ENCODE measurements at places on chromosomes 5 and 9.

DNA sequence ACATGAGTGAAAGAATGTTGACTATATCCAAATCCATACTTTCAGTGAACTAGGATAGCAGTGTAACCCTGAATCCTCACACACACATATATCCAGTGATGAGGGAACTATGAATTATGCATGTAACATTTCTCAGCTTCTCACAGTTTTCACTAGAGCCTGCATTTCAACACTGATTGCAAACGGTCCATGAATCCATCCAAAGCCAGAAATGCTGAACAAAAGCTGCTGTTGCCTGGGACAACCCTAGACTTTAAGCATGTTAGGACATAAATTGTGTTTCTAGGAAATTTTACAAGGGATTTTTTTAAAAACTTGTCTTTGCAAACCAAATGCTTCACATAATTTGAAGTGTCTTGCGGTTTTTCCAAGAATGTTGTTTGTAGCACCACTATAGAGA, 2010.0 kb upstream of the WWC1 start:
- no peak for DNase-seq

GRCh38 chr9:129370770-129371169, 192.7 kb upstream of the IER5L start:
- DNase-seq: no peak

DNA sequence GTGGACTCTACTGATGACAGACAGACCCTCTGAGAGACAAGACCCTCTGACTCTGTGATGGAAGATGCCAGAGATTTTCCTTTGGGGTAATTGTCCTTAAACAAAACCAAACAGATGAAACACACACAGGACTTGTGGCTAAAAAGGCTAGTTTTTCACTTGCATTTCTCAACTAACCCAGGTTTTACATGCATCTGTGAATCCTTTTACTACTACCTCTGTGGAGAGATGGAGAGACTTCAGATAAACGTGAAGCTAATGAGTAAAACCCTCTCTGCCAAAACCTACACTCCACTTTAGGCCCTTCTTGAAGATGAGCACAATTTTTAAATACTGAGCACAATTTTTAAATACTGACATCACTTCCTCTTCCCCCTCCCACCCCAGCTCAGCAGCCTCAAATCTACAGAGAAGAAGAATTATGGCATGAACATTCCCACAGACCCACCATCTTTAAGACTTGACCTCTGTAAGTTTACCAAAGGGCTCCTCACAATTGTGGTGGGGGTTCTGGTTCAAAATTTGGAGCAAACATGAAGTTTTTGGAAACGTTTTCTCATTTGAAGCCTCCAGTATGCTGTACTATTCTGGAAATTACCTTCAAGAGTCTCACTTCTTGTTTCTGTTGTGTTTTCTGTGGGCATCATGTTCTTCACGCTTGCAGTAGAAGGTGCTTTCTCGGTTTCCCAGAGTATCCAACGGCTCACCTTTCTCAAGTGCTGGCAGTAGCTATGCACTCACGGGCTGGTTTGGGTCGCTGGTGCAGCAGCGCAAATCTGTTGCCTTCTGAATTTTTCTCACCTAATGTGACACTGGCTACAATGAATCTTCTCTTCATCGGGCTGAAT, 42.7 kb downstream of the ACER2 start:
- no peak for DNase-seq

DNA sequence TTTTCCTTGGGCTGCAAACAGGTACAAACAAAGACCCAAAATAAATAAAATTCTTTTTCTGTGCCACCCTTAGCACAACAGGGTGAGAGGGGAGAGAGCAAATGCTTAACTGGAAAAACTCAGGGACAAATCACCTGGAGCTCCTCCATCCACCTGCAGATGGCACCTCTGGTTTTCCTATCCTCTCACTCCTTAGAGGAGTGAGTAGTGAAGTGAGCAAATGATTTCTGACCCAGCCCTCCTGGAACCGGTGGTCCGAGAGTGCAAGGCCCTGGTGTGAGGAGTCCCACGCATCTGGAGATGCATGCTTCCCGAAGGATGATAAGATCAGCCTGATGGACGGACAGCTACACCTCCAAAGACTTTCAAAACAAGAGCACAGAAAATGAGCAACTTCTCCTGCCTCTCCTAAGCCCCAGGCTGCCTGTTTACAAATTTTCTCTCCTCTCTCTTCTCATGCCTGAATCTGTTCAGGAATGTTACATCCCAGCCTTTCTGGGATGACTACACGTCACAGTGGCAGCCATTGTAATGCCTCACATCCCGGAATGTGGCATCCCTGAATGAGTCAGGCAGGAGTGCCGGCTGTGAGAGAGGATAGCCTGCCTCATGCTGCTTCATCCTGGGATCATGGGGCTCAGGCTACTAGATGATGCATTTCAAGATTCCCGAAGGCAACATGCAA, 86.4 kb downstream of the ADRB2 start:
- peak; percentile 100 for DNase-seq

GRCh38 chr9:131868766-131869165, 128.9 kb upstream of the RAPGEF1 start:
- DNase-seq: no peak

- DNase-seq: peak; percentile 68
These were observed 38.8 kb downstream of the CWC27 start for GRCh38 chr5:64807520-64807919.

DNA sequence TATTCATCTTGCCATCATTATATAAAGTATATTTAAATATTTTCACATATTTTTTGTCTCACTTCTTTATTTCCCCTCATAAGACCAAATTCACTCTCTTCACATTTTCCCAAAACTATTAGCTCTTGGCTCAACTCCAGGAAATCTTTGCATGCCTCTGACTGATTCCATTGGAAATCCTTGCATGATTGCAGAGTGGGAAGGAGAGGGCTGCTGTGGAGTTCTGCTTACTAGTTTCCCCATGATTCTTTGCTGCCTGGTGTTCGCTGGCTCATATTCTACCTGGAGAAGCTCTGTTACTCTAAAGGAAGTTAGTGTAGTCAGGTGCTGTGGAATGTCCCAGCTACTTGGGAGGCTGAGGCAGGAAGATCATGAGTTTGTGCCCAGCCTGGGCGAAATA, 41.9 kb downstream of the LIX1 start:
- DNase-seq: no peak

Data from epithelial cell of esophagus (primary cell).